Activated CD4-positive, alpha-beta memory T cell treated with anti-CD3 and anti-CD28 coated beads for 36 hours (primary cell): ENCODE measurements at places on chromosomes 5 and 9. TPM values are rescaled to one million over a fixed set of nuclear protein-coding genes. Genes with fewer than 3 reads are reported as not detected.

ZNF879 gene
- total RNA-seq = 2.4 TPM

PKD2L2 gene
- total RNA-seq = not detected

BARHL1 gene
- not detected for total RNA-seq

GRCh38 chr5:139659695-139660101 is 11.5 kb downstream of the CXXC5 start:
- DNase-seq = no peak

DNA sequence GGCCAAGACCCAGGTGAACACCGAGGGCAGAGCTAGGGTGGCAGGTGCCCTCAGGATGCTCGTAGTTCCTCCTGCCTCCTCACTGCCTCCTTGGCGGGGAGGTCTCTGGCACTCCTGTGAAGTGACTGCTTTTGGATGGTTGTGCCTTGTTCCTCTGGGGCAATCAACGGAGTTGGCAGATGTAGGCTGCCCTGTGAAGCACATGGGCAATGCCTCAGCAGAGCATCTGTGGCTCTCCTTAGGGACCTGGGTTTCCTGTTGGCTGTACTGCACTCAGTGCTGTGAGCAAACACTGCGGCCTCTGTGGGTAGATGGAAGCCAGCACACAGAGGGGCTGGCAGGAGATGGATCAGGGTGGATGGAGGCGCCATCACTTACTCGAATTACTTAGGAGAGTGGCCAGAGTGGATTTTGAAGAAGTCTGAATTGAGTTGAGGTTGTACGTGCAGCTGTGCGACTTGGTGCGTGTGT is 71.4 kb upstream of the COL5A1 start:
- peak; percentile 4 for DNase-seq

- no peak for DNase-seq
Observed at GRCh38 chr9:85108746-85109145, 439.2 kb downstream of the NTRK2 start.

- no peak for DNase-seq
Observed at GRCh38 chr9:35287987-35288632, 126.3 kb downstream of the UNC13B start.

DNA sequence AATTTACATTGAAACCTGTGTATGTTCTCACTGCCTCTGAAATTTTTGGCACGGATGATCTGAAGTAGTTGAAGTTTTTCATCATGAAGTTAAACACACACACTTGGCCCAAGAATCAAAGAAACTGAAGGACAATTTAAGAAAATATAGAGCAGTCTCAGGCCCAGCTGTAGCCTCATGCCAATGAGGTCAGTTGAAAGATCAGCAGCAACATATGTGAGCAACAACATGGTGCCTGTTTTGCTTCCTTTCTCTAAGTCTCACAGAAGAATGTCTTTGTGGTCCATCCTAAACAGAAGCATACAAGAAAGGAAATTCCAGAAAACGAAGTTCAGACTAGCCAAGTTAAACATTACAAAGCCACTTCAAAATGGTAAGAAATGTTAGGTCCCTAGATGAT is 1737.2 kb downstream of the MAT2B start:
- no peak for DNase-seq

DNA sequence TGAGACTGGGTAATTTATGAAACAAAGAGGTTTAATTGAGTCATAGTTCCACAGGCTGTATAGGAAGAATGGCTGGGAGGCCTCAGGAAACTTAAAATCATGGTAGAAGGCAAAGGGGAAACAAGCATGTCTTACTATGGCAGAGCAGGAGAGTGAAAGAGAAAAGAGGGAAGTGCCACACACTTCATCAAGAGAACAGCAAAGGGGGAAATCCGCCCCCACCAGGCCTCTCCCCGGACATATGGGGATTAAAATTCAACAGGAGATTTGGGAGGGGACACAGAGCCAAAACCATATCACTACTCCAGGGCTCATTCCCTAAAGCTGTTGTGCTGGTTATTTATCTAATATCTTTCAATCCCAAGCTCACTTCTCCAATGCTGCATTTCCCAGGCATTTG is 50.2 kb upstream of the NR3C1 start:
- DNase-seq = no peak
